ENCODE measurements at places on chromosomes 4 and X. TPM values are rescaled to one million over a fixed set of nuclear protein-coding genes. Genes with fewer than 3 reads are reported as not detected.

DNA sequence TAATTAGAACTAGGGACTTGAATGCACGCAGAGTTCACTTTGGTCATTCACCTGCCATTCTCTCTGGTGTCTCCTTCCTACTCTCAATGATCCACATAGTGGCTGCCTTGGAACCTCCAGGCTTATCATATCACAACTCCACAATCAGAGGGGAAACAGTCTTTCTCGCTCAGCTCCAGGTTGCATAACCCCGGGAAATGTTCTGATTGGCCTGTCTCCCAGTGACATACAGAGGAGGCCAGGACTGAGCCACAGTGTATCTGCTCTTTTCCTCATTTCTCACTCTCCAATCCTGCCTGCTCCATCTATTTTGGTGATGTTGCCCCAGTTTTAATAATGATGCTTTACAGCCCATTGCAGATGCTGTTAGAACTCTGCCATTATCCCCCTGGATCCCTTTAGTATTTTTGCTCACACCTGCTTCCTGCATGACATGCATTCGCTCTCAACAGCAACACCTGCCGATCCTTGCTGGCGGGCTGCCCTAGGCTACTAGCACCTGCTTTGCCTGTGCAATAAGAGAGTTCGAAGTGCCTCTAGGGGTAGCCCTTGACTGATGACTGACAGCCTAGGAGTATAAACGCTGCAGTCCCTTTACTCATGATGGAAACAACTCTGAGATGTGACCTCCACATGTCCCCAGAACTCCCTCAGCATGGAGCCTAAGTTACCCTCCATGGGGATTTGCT, 211.3 kb upstream of the RPS6KA3 start:
- no peak for DNase-seq

DNA sequence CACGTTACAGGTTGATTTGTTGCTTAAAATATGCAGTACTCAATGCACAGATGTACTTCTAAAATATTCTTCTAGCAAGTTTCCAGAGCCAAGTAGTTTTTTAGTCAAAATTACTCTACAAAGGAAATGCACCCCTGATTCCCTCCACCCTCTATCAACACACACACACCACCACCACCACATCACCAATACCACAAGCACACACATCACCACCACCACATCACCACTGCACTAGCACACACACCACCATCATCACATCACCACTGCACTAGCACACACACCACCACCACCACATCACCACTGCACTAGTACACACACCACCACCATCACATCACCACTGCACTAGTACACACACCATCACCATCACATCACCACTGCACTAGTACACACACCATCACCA, 105.2 kb upstream of the FRG1 start:
- no peak for DNase-seq

- no peak for DNase-seq
Observed at GRCh38 chr4:80201252-80202151, 4.2 kb downstream of the PRDM8 start.

DNA sequence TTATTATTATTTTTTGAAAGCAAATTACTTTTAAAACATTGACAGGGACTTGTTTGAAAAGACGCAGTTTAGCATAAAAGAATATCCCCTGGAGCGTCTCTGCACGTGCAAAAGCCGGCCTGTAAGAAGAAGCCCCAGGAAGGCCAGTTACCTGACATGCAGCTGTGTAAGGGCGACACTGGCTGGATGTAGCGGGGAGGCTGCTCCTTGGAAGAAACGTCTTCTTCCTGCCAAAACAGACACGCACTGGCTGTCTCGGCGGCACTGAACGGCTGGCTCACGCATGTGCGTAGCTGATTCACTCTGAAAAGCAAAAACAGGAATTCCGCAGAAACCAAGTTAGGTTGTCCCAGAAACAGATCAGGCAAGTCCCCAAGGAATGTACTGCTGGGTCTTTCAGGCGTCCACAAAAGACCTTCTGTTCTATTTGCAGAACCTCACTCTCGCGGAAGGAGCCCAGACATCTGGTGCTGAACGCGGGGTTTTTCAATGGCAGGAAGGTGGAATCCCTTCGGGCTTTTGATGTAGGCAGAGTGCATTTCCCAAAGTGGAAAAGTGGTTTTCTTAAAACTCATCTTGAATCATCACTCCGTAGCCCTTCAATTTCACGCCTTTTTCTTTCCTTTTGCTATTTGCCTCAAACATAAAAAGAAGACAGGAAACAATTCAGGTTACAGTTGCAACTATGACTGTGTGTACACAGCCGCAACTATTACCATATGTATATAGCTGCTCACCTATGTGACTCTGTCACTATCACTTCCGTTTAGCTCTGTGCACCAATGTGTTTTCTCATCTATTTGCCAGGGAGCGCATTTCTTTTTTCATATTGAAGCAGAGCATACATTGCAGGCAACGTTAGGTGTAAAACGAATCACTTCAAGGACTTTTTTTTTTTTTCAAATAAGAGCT, 38.1 kb upstream of the ARSH start:
- DNase-seq: no peak

DNA sequence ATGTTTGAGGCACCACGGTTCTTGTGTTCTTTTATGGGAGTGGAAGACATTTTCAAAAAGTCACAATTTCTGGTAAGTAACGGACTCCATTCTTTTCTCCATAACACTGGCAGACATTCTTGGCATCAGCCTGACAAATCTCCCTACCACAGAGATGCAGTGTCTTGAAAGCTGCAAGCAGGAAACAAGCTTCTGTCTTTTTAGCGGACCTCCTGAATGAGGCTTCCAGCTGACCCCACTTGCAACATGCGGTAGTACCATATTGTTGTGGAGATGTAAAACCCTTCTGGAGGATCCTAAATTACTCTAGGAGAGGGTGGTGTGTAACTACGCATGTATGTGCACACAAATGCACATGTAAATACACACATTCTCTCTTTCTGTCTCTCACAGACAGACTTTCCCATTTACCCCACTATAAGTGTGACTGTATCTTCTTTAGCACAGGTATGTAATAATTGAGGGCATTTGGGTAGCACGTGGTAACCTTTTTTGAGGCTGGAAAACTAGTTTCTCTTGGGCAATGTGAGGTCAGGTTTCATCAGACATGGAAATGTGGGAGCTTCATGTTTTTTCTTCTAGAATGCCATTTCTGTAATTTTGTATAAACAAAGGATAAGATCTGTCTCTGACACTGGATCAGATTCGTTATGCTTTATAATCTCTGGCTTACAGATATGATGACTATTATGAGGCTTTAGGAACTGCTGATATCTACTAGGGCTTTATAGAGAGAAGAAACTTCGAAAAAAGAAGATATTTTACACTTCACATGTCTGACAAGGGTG, 130.1 kb downstream of the MGST2 start:
- no peak for DNase-seq

DNA sequence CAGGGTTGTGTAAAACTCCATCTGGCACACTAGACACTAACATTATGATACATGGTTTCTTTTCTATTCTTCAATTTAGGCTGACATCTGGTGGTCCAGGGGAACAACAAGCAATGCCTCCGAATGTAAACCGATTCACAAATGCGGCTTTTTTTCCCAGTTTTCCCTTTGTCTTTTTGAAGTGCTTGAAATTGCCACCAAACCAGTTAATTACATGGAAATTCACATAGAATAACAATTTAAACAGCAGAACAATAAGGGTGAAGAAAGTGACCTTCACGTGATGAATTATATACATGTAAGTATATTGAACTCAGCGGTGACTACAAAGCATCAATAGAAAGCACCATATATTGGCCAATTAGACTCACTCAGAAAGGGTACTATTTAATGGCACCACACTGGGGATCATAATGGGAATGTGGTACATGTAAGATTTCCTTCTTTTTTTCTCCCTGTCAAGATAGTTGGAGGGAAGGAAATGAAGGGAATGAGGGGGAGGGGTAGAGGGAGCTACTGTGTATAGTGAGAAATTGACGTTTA, 103.9 kb downstream of the MMRN1 start:
- no peak for DNase-seq

DNA sequence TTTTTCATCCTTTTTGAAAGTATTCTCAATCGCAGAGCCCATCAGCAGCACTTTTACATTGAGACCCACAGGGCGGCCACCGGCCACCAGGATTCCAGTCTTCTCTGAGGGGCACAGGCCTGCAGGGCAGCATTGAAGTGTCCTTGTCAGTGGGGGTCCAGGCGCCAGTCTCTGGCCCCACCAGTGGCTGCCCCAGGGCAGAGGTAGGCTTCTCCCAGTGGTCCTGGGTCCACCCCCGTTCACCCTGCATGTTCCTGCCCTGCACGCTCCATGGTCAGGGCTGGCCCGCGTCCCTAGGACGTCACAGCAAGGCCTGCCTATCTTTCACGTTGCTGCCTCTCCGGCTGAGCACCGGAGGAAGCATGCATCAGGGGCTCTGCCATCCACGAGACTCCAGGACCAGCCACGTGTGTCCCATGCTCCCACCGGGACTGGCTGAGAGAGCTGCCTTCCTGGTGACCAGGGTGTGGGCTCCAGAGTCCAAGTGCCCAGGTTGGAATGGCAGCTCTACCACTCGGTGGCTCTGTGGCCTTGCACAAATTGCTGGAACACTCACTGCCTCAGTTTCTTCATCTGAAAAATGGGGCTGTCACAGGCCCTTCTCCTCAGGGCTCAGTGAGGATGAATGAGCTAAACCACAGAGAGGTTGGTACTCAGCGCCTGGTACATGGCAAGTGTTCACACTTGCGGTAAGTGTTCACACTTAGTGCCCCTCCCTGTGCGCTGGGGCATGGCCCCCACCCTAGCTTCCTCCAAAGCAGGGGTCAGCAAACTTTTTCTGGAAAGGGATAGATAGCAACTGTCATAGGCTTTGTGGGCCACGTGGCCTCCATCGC, 30.7 kb upstream of the JAKMIP1 start:
- DNase-seq: no peak

DNA sequence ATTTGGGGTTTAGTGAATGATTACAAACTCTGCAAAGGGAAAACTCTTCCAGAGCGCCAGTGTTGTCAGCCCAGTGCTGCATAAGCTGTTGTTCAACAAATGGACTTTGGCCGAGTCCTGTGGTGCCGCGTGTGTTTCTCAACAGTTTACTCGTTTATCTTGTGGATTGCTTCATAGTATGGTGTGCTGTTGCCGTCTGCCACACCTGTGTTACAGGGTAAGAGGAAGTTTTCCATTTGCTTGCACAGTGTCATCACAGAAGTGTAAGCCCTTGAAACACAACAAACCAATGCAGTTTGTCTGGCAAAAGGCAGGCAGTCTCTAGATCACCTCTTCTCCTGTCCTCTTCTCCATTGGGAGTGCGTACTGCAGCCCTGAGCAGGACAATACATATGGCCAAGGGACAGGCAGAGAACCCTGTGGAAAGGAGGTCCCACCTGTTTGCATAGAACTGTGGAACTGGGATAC, 66.3 kb downstream of the DCUN1D4 start:
- no peak for DNase-seq

- peak; percentile 16 for DNase-seq
Observed at GRCh38 chr4:18209448-18209847, 187.9 kb upstream of the LCORL start.

GRCh38 chr4:82232891-82233290, 140.9 kb downstream of the HNRNPD start:
- DNase-seq: no peak

DNA sequence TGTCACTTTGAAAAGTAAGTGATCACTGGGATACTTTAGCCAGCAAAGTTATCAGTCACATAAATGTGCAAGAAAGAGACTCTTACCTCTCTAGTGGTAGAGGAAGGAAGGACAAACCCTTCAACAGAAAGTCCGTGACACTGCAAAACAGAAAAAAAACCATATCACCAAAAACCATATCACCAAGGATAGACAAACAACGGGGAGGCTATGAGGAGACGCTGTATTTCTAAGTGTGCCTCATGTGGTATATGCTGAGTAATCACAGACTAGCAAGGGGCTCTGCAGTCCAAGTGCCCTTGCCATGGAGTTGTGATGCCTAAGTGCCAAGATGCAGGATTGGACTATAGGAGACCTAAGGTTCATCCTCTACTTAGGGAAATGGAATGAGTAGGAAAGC, 11.5 kb upstream of the HDAC8 start:
- DNase-seq: no peak

GRCh38 chrX:11600578-11600977, 65.1 kb downstream of the ARHGAP6 start:
- DNase-seq: no peak

DNA sequence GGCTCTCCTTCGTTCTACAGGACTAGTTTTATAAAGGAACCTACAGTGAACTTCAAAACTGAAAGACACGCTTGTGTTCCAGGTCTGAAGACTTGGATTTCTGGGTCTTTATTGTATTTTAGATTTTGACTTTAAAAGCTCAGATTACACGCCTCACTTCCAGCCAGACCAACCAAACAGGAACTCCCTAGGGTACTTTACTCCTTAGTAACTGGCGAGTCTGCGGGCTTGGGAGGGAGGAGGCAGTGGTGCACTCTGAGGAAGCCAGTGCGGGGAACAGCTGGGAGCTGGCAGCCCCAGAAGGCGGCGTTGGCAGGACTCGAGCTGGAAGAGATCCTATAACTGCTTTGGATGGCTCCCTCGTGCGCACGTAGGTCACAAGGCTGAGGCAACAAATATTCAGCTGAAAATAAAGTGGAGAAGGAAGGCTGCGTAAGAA, 391 bp upstream of the PHKA1 start:
- no peak for DNase-seq

DNA sequence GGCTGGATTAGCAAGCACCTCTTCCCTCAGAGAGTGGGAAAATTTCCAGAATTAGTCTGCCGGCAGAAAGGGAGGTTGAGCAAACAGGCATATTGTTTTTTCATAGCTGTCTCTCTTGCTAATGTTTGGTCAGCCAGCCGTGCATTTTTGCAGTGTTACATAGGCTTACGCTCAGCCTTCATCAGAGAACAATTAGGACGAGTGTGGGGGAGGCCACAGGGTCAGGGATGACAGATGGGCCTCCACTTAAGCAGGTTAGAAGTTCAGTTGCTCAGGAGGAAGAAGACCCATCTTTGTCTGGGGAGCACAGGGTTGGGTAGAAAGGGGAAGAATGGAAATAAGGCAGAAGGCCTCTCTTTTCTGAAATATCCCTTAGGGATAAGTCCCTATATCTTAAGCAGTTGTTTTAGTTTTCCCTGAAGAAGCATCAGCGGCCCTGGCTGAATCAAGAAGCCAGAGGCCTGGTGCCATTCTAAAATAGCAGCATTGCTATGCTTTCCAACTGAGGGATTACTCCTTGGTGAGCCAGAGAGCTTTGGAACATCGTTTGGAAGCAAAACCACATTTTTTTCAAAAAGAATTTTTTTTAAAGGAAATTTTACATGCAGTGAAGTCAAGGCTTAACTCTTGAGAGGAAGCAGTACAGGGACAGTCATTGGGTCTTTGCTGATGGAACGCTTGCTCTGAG, 118.8 kb downstream of the SMIM20 start:
- DNase-seq: no peak

GRCh38 chr4:140311257-140311835, 62.1 kb upstream of the SCOC start:
- no peak for DNase-seq

- DNase-seq: no peak
Observed at GRCh38 chrX:138917781-138918180, 206.3 kb upstream of the FGF13 start.

GRCh38 chrX:40009462-40009851, 88.3 kb downstream of the BCOR start:
- DNase-seq: no peak

- DNase-seq: no peak
Observed at GRCh38 chr4:185128272-185129119, 14.6 kb upstream of the SLC25A4 start.

GRCh38 chr4:53693909-53694308, 102.6 kb upstream of the LNX1 start:
- no peak for DNase-seq

Gene PCDH19
- not detected for total RNA-seq

Gene PIR
- 5.0 TPM for total RNA-seq

Gene COL4A6
- 0.10 TPM for total RNA-seq

Gene WAS
- total RNA-seq: 84.7 TPM

Gene LIMCH1
- total RNA-seq: 0.15 TPM

Gene FOXR2
- not detected for total RNA-seq

Gene GYPE
- total RNA-seq: 1.5 TPM

Data from GM12878 (cell line).